ENCODE measurements at places on chromosomes 6 and 20.

DNA sequence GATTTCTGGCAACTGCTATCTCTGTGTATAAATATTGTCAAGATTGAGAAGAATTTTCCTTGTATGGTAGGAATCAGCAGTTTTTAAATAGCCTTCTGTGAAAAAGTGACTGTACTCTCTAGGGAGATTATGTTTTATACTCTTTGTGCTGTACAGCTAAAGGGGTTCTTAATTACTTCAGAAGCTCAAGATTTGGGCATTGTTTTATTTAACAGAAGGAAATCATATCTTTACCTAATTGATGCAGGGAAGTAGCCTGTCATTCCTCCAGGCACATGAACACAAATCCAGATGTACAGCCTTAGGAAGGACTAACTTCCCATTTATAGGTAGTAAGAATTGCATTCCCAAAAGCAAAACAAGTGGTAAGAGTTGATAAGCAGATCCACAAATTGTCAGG, 1.3 kb downstream of the CALHM5 start:
- DNase-seq: no peak

DNA sequence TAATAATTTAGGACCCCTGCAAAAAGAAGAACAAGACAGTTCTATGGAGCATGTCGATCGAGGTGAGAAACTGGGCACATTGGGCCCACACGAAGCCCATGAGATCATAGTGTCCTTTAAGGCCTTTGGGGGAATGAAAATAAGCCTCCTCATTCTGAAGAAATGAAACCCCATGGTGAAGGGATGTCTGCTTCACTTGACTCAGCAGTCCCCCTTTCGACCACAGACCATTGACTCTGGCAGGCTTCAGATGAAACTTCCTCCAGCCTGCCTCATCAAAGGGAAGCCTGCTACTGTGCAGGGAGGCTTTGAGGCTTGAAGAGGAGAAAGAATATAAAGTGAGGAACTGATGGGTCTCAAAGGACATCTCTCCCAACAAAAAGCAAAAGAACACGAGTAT, 144.2 kb upstream of the FBXL4 start:
- DNase-seq: no peak

- no peak for DNase-seq
These were observed 83.6 kb downstream of the PREP start for GRCh38 chr6:105319331-105319730.

DNA sequence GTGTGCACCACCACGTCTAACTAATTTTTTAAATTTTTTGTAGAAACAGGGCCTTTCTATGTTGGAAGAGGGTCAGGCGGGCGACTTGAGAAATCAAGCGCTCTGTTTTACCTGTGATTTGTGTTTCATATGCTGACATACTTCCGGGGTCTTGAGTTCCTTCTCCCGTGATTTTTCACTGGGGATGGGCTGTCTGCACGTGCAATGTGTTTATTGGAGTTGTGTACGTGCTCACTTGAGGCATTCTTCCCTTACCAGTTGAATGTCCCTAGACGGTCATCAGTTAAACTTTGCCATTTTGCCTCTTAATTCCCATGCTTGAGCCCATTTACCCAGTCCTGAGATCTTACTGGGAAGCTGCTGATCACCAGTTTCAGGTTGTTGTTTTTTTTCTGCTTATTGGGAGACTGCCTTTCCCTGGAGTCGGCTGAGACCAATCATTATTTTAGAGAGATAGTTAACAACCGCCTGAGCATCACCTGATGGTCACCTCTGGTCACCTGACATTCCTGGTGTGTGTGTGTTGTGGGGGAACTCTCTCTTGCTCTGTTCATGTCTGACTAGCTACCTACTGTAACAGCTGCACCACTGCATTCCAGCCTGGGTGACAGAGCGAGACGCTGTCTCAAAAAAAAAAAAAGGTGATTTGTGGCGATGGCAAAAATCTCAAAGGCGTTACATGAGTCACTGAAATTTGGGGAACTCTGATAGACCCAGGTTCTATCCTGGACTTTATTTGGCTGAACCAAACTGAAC, 34.8 kb upstream of the NCOA3 start:
- no peak for DNase-seq

- peak; percentile 32 for DNase-seq
These were observed 1.3 kb upstream of the FNDC11 start for GRCh38 chr20:63552481-63553249.

DNA sequence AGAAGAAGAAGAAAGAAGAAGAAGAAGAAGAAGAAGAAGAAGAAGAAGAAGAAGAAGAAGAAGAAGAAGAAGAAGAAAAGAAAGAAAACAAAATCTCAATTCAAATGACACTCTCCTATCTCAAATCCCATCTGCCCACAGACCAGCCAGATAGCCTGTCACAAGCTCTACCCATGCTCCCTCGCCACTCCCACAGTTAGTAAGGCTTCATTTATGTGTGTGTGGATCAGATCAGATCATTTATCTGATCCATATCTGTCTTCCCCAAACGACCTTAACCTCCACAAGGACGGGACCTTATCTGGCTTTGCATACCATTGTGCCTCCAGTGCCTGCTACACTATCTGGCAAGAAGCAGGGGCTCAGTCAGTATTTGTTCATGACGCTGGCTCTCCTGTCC, 81.9 kb upstream of the RREB1 start:
- no peak for DNase-seq

DNA sequence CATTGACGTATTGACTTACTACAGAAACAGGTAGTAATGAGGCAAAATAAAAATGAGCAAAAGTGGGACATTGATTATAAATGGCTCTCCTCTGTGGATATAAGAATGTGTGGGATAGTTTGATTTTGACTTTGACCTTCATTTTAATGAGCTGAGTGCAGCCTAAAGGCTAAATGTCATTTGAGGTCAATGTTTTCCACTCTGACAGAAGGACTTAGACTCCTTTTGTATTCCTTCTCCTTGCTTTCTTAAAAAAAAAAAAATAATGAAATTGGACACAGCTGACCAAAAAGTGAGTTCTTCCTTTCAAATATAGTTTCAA, 68.6 kb downstream of the MTFR2 start:
- no peak for DNase-seq

DNA sequence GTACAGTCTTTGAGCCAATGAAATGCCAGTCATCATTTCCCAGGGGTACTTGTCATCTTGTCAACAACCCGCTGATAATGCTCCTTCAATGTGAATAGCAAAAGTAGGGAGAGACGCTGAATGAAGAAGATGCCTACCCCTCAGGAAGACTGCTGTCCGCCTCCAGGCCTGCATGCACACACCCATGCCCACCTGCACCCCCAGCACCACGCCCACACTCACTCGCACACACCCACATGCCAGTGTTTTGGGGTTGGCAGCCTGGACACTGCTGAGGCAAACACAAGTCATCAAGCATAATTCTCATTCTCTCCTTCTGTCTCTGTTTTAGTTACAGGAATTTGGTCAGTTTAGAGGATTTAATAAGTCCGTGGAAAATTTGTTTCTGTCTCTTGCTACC, 63.6 kb downstream of the SYTL3 start:
- DNase-seq: no peak

DNA sequence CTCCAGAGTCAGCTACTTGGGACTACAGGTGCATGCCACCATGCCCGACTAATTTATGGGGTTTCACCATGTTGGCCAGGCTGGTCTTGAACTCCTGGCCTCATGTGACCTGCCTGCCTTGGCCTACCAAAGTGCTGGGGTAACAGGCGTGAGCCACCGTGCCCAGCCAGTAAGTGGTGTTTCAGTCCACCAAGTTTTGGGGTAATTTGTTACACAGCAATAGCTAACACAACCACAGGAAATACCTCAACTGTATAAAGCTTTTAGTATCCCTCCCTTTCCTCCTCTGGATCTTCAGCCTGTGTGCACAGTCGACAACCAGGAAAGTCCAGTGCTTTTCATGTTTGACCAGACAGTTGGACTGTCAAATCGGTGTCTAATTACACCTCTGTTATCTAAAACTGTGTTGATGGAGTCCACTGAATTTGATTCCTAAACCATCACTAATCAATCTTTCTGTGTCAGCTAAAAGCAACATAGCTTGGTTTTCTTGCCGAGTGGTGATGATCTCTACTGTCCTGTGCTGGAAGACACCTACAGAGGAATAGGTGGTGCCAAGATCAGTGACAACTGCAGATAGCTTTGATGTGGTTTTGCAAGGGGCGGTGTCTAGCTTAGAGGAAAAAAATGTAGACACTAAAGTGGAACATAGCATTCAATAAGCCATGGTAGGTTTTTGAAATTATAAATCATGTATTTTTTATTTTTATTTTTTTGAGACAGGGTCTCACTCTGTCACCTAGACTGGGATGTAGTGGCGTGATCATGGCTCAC, 22.2 kb upstream of the ZBTB2 start:
- peak; percentile 18 for DNase-seq

DNA sequence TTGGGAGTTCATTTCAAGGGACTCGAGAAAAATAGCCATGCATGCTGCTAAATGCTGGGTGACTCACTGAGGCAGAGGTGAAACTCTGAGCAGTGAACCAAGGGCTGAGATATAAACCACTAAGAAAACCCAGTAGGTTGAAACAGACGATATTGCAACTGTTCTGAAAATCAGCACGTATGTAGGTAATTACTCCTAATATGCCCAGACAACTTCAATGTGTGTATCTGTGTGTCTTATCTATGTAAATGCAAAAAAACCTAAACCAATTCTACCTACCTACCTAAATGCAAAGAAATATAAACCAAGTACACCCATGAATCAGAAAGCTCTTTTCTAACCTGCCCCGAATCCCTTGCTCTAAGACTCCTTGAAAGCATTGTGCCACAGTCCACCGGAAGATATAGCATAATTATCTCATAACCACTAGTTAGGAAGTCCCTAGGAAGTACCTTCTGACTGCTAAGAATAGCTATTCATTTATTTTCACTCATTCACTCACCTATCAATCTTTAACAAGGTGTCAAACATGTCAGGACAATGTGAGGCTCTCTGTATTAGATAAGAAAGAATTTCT, 458.7 kb upstream of the RUNX2 start:
- no peak for DNase-seq

GRCh38 chr20:56460459-56460858, 8.0 kb upstream of the RTF2 start:
- no peak for DNase-seq

GRCh38 chr6:13908955-13909381, 15.8 kb upstream of the RNF182 start:
- no peak for DNase-seq

GRCh38 chr6:138594758-138595140, 95.5 kb upstream of the NHSL1 start:
- DNase-seq: no peak

GRCh38 chr6:135866445-135867123, 15.1 kb downstream of the PDE7B start:
- DNase-seq: no peak

GRCh38 chr6:116468293-116468692, 7.1 kb downstream of the CALHM6 start:
- DNase-seq: no peak

GRCh38 chr20:47306755-47307370, 49.6 kb downstream of the ZMYND8 start:
- DNase-seq: no peak

DNA sequence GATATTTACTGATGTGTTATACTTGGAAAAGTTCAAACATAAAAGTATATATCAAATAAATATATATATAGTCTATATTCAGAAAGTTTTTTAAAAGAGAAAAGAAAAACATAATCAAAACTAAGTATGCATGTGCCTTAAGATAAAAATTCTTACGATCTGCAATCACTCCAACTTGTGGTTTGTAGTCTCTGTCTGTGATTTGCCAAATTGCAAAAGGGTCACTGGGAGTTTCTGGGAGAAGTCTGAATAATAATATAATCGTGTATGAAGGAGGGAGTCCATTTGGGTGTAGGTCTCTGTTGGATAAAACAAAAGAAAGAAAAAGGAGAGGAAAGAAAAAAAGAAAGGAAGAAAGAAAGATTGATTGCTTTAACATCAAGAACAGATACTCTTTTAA, 92.4 kb downstream of the COL12A1 start:
- no peak for DNase-seq

DNA sequence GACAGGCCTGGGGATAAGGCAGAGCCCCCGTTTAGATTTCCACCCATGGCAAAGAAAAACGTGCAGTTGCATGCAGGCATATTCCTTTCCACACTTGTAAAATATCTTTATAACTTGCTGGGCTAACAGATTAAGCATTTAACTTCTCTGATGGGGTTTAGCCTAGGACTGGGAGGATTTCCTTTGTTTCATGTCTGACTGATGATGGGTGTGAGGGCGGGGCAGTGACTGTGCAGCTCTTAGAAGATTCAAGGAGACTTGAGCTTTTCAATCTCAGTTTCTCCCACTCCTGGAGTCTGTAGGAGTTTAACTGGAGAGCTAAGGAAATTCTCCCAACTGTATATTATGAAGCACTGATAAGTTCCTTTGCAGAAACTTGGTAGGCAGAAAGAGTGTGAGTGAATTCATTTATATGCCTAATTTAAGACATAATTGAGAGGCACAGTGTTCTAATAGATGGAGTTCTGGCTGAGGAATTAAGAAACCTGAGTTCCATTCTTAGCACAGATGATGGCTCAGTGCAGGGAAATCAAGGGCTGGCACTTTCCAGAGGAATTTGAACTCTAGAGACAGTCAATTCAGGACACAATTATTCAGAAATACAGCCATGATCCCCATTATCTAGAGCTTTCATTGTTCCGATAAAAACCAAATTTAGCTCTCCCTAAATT, 214.6 kb upstream of the CNR1 start:
- DNase-seq: no peak

DNA sequence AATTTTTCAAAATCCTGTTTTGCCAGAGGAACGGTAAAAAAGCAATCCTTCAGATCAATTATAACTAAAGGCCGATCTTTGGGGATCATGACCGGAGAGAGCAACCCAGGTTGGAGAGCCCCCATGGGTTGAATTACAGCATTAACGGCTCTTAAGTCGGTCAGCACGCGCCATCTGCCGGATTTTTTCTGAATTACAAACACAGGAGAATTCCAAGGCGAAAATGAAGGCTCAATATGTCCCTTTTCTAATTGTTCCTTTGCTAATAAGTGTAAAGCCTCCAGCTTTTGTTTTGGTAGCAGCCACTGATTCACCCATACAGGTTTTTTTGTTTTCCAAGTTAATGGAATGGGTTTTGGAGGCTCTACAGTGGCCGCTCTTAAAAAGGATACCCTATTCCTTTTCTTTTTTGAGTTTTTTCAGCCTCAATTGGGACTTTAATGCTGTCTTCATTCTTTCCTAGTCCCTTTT, 16.9 kb upstream of the PTCRA start:
- no peak for DNase-seq

GRCh38 chr6:6760002-6760401, 171.5 kb downstream of the LY86 start:
- no peak for DNase-seq

GRCh38 chr20:957544-957943, 41.4 kb upstream of the ANGPT4 start:
- DNase-seq: no peak

- DNase-seq: no peak
These were observed 89.3 kb downstream of the RIN2 start for GRCh38 chr20:19847383-19847782.

GRCh38 chr6:138036111-138036510, 71.1 kb downstream of the PERP start:
- DNase-seq: no peak

- no peak for DNase-seq
These were observed 179.9 kb upstream of the DTNBP1 start for GRCh38 chr6:15842727-15843117.

All from stimulated activated CD4-positive, alpha-beta T cell treated with anti-CD3 and anti-CD28 coated beads, Interleukin-15, amount 100 ng/mL, for 1 hour (primary cell).